ENCODE measurements at places on chromosomes 7 and 10. TPM values are rescaled to one million over a fixed set of nuclear protein-coding genes. Genes with fewer than 3 reads are reported as not detected.

The HPS1 gene
- total RNA-seq: 20.0 TPM

- DNase-seq: no peak
Observed at GRCh38 chr7:111388912-111389311, 173.4 kb downstream of the IMMP2L start.

GRCh38 chr10:77197544-77197943 is 440.1 kb downstream of the KCNMA1 start:
- DNase-seq: no peak

The HK1 gene
- 132 TPM for total RNA-seq

- no peak for DNase-seq
Observed at GRCh38 chr7:25861601-25862260, 290.3 kb upstream of the NFE2L3 start.

GRCh38 chr7:18901351-18901750 is 216.1 kb downstream of the TWIST1 start:
- no peak for DNase-seq

Data from HT1080 (cell line).